ENCODE measurements at places on chromosomes 4 and X.

GRCh38 chr4:61211781-61212180 is 11.7 kb downstream of the ADGRL3 start:
- no peak for DNase-seq

- no peak for DNase-seq
These were observed 260.1 kb downstream of the EVC2 start for GRCh38 chr4:5448221-5448620.

- no peak for DNase-seq
These were observed 106.7 kb downstream of the SPATA18 start for GRCh38 chr4:52157641-52158316.

DNA sequence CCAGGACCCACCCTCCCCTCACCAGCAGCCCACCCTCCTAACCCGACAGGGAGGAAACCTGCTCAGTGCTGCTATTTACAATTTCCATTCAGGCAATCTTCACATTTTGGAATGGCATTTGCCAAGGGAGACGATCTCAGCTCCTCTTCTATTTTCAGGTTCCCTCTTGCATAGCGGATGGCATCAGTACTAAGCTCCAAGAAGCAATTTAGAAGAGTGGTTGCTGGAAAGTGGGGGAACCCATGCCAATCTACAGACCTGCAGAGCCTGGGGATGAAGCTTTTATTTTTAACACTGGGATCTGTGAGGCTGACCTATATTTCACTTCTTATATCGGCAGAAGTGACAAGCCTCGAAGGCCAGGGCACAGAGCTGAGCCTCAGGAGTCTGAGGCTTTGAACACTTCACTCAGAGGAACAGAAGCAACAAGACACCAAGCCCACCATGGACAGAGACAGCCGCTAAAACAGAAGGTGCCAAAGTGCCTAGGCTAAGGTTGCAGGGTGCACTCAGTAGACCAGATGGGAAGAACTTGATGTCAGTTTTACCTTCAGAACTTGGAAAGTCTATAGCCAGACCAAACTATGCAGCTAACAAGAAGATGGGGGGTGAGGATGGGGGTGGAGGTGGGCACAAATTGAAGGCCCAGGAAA is 44.0 kb downstream of the SCD5 start:
- DNase-seq = no peak

- no peak for DNase-seq
These were observed 8.2 kb downstream of the MTHFD2L start for GRCh38 chr4:74166135-74166534.

- no peak for DNase-seq
These were observed 150.9 kb downstream of the ENPP6 start for GRCh38 chr4:184066584-184067300.

DNA sequence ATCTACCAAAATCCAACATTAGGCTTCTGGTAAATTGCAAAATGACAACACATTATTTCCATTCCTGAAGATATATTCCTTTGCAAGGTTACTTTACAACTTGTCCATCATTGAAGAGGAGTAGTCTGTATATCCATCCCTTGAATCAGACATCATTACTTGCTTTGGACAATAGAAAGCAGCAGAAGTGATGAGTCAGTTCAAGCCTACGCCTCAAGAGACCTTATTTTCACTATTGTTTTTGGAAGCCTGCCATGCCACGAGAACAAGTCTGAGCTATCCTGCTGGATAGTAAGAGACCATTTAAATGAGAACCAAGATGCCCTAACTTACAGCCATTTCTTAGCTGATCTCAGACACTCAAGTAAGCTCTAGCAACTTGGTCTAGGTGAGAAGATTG is 246.0 kb upstream of the HHIP start:
- no peak for DNase-seq

- DNase-seq = no peak
These were observed 37.0 kb downstream of the MRPL1 start for GRCh38 chr4:77899607-77900006.

GRCh38 chr4:78565971-78566372 is 14.4 kb downstream of the ANXA3 start:
- no peak for DNase-seq

GRCh38 chr4:176981074-176981473 is 188.4 kb upstream of the VEGFC start:
- DNase-seq = no peak

DNA sequence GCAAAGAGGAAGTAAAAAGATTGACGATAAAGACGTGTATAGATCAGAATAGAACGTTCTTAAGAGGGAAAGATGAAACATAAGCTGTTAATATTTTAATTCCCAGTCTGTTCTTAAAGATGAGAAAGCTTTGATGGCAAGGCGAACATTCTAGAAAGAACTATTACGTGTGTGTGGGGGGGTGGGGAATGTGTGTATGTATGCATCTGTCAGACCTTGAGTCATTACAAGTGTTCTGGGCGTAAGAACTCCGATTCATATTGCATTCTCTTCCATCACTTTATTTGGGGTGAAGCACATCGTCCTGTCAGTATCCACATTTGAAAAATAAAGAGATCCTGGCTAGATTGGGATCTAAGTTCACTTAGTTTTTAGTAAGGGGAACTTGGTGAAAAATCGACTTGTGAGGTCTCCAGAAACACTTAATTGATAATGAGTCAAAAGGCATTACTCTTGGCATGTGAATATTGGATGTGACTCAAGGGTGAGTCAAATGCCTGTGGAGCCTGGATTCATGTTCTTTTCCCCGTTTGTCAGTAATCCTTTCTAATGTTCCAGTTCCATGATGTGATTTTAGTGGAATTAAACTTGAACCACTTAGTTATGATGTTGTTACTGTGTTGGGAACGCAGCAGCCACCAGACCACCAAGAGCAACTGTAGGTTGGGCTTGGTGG is 3.1 kb downstream of the SMS start:
- no peak for DNase-seq

DNA sequence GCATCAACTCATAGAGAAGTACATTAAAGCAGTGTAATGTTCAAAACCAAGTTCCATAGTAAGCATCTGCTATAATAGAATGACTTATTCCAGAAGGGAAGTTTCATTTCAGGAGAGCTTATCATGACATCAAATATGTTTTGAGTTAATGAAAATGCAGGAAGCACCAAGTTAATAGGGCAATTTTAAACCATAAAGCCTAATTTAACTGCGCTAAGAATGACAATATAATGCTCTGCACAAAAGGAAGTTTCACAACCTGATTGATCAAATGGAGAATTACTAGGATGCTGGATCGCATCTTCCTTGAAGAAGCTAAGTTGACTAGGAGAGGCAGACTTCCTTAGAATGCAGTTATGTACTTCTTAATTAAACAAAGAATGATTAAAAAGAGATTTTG is 416.9 kb upstream of the MAGEB2 start:
- no peak for DNase-seq

GRCh38 chr4:56626420-56626819 is 54.7 kb downstream of the HOPX start:
- no peak for DNase-seq

DNA sequence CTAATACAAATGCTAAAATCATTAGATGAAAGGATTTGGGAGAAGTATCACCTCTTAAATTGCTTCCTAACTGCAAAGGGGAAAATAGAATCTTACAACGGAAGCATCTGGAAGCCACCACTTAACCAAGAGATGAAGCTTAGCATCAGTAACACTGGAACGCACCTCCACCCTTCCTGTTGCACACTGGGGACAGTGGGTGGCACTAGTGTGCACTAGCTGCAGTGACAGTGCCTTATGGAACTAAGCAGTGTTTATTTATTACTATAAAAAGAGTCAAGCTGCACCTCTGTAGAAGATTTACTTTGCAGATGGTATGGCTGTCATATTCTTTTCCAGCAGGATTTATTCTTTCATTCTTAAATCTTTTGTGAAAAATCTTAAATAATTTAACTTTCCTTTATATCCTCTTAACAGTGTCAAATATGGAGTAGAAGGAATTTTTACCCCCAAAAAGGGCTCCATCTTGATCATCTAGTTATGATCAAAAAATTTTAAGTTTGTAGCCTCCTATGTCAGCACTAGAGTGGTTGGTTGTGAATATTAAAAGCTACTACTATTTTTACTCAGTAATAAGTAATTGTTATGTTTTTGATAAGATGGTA is 76.7 kb downstream of the SCD5 start:
- peak; percentile 61 for DNase-seq

DNA sequence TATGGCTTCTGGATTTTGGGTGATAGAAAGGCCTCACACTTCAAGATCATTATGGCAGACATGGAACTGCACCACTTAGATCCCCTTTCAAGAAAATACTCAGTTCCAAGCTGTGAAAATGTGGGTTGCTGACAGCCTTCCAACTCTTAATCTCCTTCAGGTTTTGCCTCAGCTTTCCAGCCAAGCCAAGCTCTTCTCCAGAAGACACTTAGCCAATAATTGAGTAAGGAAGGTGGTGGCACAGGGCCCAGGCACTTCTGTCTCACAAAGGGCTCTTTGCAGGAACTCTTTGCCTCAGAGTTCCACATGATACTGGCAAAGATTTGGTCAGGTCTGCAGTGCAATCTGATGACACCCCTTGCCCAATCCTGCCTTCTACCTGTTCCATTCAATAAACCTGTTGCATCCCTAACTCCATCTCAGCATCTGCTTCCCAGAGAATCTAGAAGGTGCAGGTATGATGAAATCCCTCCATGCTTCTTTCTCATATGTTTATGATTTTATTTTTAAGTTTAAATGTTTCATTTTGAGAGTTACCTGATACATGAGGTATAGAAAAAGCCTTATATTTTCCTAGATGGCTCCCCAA is 30.6 kb downstream of the ANXA5 start:
- DNase-seq = no peak

GRCh38 chrX:154795016-154795415 is 10.3 kb downstream of the MPP1 start:
- no peak for DNase-seq

DNA sequence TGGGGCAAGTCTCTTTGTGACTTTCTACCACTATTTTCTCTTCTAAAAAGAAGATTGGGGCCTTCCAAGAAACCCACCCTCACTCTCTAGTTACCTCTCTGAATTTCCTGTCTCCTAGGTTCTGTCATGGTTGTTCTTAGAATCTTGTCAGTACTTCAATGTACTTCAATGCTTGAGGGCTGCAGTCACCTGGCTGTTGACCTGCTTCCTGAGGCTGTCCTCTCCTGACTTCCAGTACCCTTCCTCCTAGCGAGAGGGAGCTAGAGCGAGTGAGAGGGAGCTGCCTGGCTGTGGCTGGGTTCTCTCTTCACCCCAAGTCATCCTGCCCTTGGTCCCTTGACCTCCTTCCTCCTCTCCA is 17.7 kb downstream of the CD99L2 start:
- no peak for DNase-seq

DNA sequence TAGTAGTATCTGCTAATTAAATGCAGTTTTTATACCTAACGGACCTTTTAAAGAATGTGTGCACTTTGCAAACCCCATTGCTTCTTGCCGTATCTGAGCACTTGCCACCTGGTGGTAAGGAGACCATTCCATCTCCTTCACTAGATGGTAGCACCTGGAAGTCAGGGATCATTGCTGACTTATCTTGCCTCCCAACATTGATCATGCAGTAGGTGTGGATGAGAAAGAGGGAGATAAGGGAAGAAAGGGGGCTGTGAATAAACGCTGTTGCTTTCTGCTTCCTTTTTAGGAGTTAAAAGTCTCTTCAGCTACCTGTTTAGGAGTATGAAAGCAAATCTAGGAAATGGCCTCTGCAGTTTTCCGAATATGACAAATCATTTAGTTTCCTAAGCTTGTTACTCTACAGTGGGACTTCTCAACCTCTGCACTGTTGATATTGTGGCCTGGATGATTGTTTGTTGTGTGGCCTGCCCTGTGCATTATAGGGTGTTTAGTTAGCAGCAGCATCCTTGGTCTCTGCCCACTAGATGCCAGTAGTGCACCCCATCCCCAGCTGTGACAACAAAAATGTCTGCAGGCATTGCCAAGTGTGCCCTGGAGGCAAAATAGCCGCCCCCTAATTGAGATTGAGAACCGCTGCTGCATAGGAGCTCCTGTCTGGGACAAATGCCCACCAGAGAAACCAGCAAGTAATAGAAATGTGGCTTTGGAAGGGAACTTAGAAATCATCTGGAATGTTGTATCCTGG is 38.8 kb downstream of the GAB1 start:
- DNase-seq = peak; percentile 86

GRCh38 chr4:3047464-3048286 is 26.7 kb downstream of the HTT-AS start:
- peak; percentile 32 for DNase-seq

GRCh38 chr4:60865273-60865672 is 334.9 kb upstream of the ADGRL3 start:
- peak; percentile 7 for DNase-seq

DNA sequence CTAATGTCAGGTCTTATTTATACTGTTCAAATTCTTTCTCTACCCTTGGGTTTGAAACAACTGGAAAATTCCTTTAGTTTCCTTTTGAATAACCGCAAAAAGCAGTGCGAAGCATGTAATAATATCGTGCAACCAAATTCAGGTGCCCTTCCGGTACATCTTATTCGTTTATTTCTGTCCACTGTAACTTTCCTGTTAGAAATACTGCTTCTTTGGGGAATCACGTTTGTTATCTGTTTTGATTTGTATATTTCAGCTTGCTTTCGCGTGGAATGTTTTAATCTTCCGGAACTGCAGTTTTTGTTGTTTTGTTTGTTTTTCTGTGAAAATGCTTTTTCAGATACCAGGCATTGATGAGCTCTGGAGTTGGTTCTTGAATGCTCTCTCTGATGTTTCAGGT is 85.7 kb upstream of the HPRT1 start:
- DNase-seq = no peak

- no peak for DNase-seq
These were observed 38.6 kb downstream of the TRIM2 start for GRCh38 chr4:153242839-153243324.

DNA sequence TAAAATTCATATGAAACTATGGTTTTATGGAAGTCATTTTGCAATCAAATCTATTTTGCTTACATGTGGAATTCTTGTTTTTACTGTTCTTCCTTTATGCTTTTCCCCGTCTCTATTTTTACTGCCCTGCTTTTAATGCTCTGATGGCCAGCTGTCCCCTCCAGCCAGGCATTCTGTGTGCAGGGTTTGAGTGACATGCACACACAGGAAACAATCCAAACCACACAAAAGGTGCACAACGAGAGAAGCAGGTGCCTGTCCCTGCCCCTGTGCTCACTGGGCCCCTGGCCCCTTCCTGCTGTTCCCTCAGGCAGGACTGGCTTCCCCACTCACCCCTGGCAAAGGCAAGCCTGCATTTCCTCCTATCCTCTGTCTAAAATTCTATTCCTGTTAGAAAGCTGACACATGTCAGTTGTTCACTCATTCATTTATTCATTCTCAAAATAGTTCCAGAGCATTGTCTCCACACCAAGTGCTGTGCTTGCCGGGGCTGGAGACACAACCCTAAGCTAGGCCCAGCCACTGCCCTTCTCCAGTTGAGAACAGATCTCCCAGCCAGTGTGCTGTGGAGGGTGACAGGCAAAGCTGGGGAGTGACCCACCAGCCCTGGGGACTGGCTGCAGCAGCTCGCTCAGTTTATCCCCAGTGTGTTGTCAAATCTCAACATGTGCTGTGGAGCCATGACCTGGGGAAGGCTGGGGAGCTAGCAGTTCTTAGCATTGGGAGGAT is 346.3 kb downstream of the FBXW7 start:
- DNase-seq = no peak

DNA sequence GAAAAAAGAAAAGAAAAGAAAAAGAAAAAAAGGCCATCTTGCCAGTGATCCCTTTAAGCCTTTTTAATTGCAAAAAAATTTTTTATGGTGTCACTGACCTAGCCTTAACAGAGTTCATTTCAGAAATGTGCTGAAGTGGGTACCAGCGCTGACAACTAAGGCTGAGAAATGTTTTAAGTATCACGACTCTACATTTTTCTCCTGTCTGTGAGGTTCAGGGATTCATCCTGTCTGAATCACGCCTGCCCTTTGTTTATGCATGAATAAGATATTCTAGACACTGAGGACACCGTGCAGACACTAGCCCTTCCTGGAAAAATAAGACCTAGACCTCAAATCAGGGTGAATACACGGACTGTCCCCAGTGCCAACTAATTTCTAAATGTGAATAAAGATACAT is 154.4 kb upstream of the NOCT start:
- DNase-seq = no peak

Data from putamen (tissue), 1 donor.